ELR (cell line): ENCODE measurements at places on chromosomes 3 and 15.

GRCh38 chr3:147427746-147428145 is 18.6 kb downstream of the ZIC1 start:
- no peak for DNase-seq

GRCh38 chr3:194140520-194141414 is 4.8 kb downstream of the HES1 start:
- peak; percentile 78 for DNase-seq

GRCh38 chr3:187085021-187085666 is 54.2 kb downstream of the RPL39L start:
- no peak for DNase-seq

DNA sequence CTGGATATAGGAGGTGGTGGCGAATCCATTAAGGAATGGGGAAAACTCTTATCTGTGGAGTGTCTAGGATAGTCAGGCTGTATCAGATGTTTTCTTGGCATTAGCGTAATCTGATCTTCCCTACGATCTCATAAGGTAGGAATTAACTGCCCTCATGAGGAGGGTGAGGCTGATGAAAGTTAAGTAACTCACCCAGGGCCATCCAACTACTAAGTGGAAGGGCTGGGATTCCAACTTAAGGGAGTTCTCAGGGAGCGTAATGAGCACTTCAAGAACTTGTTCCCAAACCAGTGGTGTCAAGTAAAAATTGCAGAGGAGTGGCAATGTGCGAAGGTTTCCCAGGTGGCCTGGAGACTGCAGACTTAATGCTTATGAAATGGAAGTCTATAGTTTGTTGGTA is 55.9 kb upstream of the OSBPL11 start:
- DNase-seq, result peak; percentile 35

- DNase-seq, result no peak
These were observed 46.0 kb downstream of the SETD2 start for GRCh38 chr3:47117807-47118364.

- DNase-seq, result no peak
These were observed 133.5 kb upstream of the STT3B start for GRCh38 chr3:31399271-31399670.

DNA sequence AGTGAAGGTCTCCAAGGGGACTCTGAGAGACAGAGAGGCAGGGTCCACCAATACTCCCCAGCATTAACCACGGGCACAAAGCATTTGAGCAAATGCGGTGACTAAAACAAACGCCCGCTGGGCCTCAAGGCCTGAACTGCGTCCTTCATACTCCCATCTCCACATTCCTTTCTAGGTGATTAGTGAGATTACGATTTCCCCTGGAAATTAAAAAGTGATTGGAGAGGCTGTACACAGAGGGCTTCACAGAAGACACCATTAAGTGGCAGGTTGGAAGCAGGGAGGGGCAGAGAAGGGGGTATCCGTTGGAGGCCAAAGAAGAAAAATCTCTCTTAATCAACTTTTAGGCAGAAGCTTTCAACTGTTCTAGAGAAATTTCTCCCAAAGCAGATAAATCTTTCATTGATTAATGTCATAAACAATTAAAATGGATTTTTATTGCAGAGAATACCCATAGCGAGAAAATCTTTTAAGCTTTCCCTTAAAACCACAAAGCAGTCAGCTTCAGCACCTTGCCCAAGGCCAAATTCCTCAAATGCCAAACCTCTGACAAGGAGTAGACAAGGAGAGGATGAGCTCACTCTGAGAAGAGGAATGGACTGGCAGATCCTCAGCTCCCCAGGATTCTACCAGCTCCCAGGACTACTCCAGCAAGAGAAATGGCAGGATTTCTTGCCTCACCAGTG is 38.2 kb downstream of the MB21D2 start:
- peak; percentile 100 for DNase-seq

- no peak for DNase-seq
These were observed 24.1 kb downstream of the TMEM40 start for GRCh38 chr3:12734960-12735359.

GRCh38 chr3:50165910-50166538 is 10.9 kb downstream of the SEMA3F start:
- no peak for DNase-seq

DNA sequence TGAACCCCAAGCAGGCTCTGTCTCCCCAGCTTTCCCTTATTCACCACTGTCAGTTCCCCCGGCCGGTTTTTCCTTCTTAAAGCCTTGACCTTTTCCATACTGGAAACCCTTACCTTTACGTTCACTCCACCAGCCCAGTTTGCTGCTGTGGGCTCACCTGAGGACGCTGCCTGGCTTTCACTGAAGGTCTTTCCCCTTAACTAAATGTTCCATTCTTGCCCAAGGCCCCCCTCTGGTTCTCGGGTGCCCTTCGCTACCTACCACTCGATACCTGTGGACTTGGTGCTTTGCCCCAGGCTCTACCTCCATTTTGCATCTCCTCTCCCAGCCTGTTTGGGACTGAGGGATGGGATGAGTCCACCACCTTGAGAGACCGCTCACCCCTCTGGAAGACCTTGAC is 851 bp downstream of the AP2M1 start:
- DNase-seq, result no peak
